GM12865 (cell line): ENCODE measurements at places on chromosomes 5 and 9.
A peak's percentile ranks its signal among the peaks of the same experiment; 100 is the strongest.

DNA sequence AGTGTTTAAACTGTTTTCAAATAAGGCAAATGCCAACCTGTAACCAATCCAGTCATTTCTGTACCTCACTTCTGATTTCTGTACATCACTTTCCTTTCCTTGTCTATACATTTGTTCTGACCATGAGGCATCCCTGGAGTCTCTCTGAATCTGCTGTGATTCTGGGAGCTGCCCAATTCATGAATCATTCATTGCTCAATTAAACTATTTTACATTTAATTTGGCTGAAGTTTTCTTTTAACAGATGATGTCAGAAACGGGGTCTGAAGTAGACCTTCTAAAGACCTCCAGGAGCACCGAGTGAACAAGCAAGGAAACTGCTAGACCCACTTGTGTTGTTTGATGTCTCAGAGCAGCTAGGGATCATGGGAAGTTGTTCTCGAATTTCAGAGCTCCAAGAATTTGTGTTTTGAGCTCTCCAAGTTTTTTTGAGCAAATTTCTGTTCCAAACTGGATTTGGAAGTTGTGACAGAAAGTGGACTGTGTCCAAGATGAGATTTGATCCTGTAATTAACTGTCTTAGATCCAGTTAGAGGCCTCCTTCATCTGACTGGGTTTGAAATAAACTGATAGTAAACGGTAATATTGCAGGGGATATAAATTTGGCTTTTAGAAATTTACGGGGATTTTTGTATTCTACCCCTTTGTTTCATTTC lies 490.8 kb upstream of the ST8SIA4 start:
- no peak for DNase-seq

- DNase-seq: no peak
These were observed 163.9 kb downstream of the ARRDC3 start for GRCh38 chr5:91219091-91219802.

DNA sequence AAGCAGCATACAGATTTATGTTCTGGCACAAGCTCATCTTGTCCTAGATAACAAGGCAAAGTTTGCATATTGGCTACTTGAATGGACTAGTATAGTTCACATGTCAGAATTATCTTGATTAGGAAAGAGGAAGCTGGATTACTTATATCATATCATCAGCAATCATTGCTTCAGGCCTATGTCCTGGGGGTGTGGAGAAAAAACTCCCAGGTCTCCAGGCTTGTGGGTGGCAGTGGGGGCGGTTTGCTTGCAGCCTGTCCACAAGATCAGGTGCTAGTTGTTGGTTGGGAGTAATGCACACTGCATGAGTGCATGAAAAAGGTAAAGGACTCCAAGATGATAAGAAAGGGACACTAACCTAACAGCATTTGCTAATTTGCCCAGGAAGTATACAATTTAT lies 326.4 kb upstream of the PDE4D start:
- no peak for DNase-seq

- no peak for DNase-seq
These were observed 46.8 kb upstream of the HAPLN1 start for GRCh38 chr5:83767409-83767992.

DNA sequence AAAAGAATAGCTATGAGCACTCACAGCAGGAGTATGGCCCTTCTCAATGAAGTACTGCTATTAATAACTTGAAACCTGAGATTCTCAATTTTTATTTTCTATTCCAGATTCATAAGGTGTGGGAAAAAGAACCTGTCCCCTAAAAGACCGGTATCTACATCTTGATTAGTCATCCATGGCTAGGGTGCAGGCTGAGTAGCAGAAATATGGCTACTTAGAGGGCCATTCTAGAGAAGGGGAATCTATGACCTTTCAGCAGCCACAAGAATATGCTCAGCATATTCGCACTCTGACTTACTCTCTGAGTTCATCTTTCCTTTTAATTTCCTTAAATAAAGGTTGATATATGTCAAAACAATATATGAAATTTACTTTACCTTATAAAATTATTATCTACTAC lies 27.7 kb downstream of the WDR36 start:
- peak; percentile 32 for DNase-seq

GRCh38 chr5:108925073-108925472 lies 177.4 kb downstream of the FER start:
- DNase-seq: peak; percentile 10

GRCh38 chr5:92544036-92544435 lies 1037.0 kb downstream of the NR2F1-AS1 start:
- DNase-seq: no peak

DNA sequence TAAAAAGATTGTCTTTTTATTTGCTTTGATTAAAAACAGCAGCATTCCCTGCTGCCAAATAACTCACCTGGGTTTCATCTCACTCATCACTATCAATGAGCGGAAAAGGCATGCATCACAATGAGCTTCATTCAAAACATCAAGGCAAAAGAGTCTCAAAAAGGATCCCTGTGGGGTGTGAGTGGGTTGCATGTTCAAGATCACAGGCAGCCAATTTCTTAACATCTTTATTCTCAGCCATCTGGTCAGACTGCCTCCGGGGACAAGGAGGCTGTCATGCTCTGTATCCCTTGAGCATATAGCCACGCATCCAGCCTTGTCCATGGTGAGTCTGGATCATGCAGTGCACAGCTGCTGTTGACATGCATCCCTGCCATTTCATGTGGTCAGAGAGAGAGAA lies 117.1 kb downstream of the ICE1 start:
- DNase-seq: no peak

- DNase-seq: no peak
These were observed 58.4 kb downstream of the TEX10 start for GRCh38 chr9:100294341-100294740.

DNA sequence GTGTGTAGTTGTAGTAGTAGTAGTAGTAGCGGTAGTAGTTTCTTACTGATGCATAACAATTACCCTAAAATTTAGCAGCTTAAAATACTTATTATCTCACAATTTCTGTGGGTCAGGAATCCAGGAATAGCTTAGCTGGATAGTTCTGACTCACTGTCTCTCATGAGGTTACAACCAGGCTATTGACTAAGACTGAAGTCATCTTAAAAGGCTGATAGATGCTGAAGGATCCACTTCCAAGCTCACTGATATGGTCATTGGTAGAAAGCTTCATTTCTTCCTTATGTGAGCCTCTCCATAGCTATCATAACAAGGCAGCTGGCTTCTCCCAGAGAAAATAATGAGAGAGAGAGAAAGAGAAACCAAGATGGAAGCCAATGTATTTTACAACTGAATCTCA lies 147.5 kb upstream of the FBXL17 start:
- DNase-seq: no peak

- DNase-seq: no peak
These were observed 62.9 kb downstream of the SHB start for GRCh38 chr9:38006163-38006562.

DNA sequence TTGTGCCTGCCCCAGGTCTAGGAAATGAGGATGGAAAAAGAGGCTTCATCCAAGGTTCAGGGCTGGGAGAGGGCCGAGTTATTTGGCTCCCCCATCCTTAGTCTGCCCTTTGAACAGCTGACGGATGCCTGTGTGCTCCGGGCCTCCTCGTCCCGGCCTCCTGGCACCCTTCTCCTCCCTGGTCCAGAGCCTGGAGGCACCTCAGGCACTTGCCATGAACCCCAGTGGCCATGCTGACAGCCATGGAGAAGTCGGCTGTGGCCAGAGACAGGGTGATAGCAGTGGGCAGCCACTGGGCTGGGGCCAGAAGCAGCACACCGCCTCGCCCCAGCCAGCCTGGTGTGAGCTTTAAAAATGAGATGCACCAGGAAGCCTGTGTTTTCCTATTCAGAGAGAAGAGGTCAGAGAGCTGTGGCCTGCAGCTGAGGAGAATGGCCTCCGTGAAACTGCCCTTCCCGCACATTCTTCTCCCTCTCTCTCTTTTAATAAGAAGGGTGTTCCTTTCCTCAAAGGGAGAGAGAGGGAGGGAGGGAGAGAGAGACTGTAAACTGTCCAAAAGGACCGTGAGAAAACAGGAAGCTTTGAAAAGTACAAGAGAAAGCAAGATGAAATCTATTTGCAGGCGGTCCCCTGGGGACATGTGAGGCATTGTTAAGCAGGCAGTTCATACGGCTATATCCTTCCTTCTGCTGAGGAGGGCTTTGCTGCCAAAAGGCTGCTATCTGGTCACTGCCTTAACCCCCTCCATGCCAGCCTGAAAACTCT lies 55.3 kb downstream of the ZNF366 start:
- peak; percentile 90 for DNase-seq

GRCh38 chr9:99515093-99515492 lies 293.0 kb downstream of the SEC61B start:
- peak; percentile 27 for DNase-seq

GRCh38 chr9:71108937-71109336 lies 12.5 kb downstream of the TRPM3 start:
- DNase-seq: no peak

- DNase-seq: no peak
These were observed 17.0 kb downstream of the PTBP3 start for GRCh38 chr9:112316258-112316943.

GRCh38 chr5:167587772-167588437 lies 703.5 kb upstream of the WWC1 start:
- no peak for DNase-seq

DNA sequence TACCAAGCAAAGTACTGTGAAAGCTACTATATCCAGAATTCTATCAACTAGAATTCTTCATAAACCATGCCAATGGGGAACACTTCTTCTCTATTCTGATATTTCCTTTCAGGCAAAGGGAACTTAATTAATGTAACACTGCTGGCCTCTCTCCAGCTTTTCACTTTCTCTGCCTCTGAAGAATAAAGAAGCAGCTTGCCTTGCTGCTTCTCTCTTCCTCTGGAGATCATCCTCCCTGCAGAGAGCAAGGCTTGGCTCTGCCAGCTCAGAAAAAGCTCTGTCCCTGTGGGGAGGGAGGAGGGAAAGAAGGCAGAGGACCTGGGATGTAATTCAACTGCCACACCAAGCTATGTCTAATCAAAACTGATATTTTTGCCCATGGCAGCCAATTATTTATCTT lies 6.5 kb downstream of the CTNND2 start:
- no peak for DNase-seq

DNA sequence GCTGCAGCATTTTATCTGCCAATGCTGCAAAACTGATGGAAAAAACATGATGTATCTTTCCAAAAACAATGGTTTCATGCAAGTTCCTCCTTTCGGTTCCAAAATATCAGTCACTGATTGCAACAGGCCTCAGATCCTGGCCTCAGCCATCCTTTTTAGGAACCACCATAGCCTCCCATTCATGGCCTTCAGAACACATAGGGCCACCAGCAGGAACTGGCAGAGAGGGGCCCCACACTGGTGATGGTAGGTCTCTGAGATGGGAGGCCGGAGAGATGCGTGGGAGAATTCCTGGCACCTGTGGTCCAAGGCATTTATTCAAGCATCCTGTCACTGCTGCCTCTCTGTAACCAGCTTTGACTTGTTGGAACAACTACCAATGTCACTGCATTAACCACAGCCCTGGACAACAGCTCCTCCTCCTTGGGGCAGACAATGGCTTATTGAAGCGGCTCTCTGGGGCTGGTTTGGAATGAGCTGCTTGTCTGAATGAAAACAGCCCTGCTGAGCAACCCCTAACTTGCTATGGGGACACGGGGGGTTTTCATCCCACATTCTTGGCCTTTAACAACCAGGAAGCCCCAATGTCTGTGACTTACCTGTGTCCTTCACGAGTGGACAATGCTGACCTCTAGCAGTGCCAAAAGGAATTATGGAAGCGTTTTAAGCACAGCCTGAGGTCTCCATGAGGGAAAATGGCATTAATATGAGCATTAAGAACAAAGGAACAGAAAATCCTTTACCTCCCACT lies 108.1 kb downstream of the LHFPL2 start:
- no peak for DNase-seq
